ENCODE measurements at places on chromosomes 3 and 15. TPM values are rescaled to one million over a fixed set of nuclear protein-coding genes. Genes with fewer than 3 reads are reported as not detected.
A peak's percentile ranks its signal among the peaks of the same experiment; 100 is the strongest.

- H3K4me1 ChIP-seq, result no peaks in the 10 kb centered on the region
- H3K27me3 ChIP-seq, result no peaks in the 10 kb centered on the region
- peaks cover 6% of the 10 kb centered on the region for H3K36me3 ChIP-seq
- DNase-seq, result no peak
- H3K4me3 ChIP-seq, result no peak overlapping the region
These were observed 7.9 kb downstream of the CCDC71 start for GRCh38 chr3:49158103-49158709.

DNA sequence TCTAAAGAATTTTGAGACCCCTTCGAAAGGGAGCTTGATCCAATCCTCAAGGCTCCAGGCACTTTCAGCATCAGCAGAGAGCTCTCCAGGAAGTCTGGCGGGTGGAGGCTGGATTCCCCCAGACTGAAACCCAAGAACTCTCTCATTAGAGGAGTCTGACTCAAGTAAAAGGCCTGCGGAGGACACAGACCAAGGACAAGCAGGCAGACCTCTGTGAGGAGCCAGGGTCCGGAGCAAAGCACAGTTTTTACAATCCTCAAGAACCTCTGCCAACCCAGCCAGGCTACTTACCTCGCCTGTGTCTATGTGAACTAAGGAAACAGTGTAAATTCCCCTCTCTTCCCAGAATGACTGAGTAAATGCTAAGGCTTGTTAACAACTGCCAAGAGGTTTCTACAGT is 86.2 kb downstream of the FBN1 start:
- H3K4me3 ChIP-seq, result peak overlapping the region; percentile 16
- H3K27ac ChIP-seq, result peak overlapping the region; percentile 67
- H3K36me3 ChIP-seq, result no peaks in the 10 kb centered on the region
- peaks cover 39% of the 10 kb centered on the region for H3K4me1 ChIP-seq

DNA sequence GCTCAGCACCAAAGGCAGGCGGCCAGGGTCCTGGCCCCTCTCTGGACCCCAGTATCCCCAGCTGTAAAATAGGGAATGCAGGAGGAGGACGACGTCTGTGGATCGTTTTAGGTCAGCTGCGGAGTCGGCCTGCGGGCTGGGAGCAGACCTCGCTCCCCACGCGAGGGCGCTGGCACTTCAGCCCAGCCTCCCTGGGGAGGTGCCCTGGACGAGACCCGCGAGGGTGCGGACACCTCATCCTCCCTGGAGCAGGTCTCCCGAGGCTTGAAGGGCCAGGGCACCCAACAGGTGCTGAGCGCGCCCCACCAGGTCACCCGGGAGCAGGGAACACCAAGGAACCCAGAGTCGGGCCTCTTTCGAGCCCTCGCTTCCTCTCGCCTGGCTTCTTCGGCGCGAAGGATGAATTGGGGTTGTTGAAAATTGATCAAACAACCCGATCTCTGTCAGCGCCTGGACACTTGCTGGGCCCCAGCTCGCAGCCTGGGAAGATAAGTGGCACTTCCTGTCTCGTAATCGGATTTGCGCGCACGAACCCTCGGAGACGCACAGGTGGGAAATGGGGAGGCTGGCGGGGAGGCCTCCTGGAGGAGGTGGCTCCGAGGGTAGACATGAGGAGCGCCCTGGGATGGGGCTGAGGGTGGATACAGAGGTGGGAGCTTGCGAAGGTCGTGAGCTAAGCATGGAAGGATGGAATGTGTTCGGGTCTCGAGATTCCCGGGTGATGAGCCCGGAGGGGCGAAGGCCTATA is 588 bp upstream of the VIPR1 start:
- H3K27ac ChIP-seq, result no peak overlapping the region
- H3K4me1 ChIP-seq, result peaks cover 16% of the 10 kb centered on the region
- no peaks in the 10 kb centered on the region for H3K27me3 ChIP-seq
- DNase-seq, result no peak
- H3K36me3 ChIP-seq, result no peaks in the 10 kb centered on the region
- peak overlapping the region; percentile 68 for H3K4me3 ChIP-seq

DNA sequence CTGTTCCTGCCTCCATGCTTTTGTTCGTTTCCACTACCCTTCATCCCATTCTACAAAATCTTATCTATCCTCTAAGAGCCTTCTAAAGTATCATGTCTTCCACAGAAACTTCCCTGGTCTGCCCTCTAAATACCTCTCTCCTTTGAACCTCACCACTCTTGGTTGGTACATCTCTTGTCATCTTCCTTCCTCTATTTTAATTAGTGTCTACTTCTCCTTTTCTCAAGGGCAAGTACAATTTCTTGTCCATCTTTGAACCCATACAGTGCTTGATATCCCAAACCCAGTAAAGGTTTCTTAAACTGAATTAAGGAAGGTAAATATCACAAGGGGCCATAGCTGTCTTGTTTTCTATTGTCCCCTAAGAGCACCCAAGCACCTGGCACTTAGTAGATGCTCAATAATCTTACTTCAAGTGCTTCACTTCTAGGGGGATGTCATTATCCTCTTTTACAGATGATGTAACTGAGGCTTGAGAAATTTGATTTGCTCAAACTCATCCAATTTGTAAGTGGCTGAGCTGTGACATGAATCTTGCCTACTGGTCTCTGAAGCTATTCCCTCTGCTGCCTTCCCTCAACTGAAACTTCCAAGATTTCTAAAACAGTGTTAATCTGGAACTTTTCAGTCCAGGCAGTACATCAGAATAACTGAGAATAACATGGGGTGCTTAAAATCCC is 2.6 kb upstream of the DAPK2 start:
- peaks cover 12% of the 10 kb centered on the region for H3K4me1 ChIP-seq
- no peak overlapping the region for H3K27ac ChIP-seq
- DNase-seq, result no peak
- no peak overlapping the region for H3K4me3 ChIP-seq
- no peaks in the 10 kb centered on the region for H3K27me3 ChIP-seq

DNA sequence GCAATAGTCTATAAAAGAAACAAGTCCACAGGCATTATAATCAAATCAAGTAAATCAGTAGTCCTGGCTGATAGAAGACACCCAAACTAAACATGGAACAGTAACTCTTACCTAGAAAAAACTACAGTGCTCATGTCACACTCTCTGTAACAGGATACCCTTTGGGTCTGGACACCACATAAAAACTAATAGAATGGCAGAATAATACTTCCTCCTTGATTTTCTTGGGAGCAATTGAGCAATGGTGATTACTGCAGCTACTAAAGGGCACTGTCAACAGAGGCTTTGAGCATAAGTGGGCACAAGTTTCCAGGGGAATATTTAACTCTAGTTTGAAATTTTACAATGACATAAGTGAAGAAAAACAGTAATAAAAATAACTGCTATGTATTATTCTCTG is 59.5 kb downstream of the GLB1 start:
- H3K4me1 ChIP-seq, result no peaks in the 10 kb centered on the region
- H3K27ac ChIP-seq, result no peak overlapping the region
- H3K27me3 ChIP-seq, result no peaks in the 10 kb centered on the region
- H3K4me3 ChIP-seq, result no peak overlapping the region

DNA sequence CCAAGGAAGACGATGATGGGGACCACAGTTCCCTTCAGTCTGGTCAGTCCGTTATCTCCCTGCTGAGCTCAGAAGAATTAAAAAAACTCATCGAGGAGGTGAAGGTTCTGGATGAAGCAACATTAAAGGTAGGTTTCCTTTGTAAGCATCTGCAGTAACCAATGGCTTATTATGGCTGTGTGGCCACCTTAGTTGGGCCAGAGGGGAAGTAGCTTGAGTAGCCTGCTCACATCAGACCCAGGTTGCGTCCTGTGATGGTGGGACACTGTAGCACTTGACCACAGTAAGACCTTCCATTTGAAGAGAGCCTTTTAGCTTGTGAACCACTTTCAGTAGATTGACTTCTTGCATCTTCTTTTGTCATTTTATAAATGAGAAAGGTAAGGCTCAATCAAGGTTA is 22.6 kb downstream of the STARD5 start:
- no peak for DNase-seq
- no peaks in the 10 kb centered on the region for H3K36me3 ChIP-seq
- H3K27me3 ChIP-seq, result no peaks in the 10 kb centered on the region

GRCh38 chr15:71748293-71748718 is 62.0 kb upstream of the NR2E3 start:
- no peak overlapping the region for H3K27ac ChIP-seq
- peaks cover 22% of the 10 kb centered on the region for H3K4me1 ChIP-seq
- no peak overlapping the region for H3K4me3 ChIP-seq
- peaks cover 3% of the 10 kb centered on the region for H3K36me3 ChIP-seq
- no peaks in the 10 kb centered on the region for H3K27me3 ChIP-seq
- no peak for DNase-seq

DNA sequence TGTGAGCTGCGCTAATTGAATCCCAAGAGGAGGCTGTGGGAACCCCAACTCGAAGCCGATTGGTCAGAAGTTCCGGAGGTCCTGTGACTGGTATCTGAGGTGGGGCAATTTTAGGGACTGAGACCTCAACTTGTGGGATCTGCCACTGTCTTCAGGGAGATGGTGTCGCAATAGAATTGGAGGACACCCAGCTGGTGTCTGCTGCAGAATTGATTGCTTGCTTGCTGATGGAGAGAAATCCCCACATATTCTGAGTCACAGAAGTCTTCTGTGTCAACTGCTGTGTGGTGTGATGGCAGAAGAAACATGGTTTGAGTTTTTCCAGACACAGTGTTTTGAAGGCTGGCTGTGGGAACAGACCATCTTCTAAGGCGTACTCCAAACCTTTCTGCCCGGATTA is 99.7 kb upstream of the PLXNA1 start:
- H3K4me3 ChIP-seq, result no peak overlapping the region
- H3K27me3 ChIP-seq, result no peaks in the 10 kb centered on the region
- no peaks in the 10 kb centered on the region for H3K4me1 ChIP-seq
- H3K36me3 ChIP-seq, result no peaks in the 10 kb centered on the region

DNA sequence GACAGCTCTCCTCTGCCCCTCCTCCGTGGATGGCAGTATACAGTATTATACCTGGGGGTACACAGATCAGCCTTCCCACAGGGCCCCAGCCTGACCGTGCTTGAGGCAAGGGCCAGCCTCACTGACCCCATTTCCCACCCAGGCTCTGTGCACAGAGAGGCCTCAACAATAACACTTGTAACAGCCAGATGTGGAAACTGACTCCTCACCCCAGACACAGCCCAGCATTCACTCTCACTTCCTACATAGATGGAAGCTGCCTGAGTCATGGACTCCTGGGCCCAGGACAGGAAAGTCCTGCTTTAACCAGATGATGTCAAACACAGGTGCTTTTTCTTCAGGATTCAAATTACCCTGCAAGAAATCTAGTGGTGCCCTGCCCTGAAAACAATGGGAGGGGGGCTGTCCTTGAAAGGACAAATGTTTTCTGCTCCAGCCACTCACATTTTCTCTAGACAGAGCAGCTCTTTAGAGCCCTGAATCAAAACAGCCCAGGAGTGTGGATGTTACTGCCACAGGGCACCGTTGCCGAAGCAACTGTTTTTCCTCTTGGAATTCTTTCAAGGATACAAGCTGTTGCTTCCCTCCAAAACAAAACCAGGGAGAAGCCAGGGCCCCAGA is 16.4 kb downstream of the CCDC12 start:
- H3K4me3 ChIP-seq, result peak overlapping the region; percentile 33
- H3K27ac ChIP-seq, result peak overlapping the region; percentile 26
- no peaks in the 10 kb centered on the region for H3K36me3 ChIP-seq
- H3K4me1 ChIP-seq, result peaks cover 37% of the 10 kb centered on the region

GRCh38 chr3:4409415-4409814 is 57.7 kb downstream of the SUMF1 start:
- H3K4me1 ChIP-seq, result peaks cover 7% of the 10 kb centered on the region
- H3K36me3 ChIP-seq, result no peaks in the 10 kb centered on the region
- DNase-seq, result no peak
- no peak overlapping the region for H3K4me3 ChIP-seq
- no peaks in the 10 kb centered on the region for H3K27me3 ChIP-seq
- peak overlapping the region; percentile 24 for H3K27ac ChIP-seq

- peaks cover 46% of the 10 kb centered on the region for H3K4me1 ChIP-seq
- no peak for DNase-seq
- H3K27ac ChIP-seq, result no peak overlapping the region
- H3K36me3 ChIP-seq, result no peaks in the 10 kb centered on the region
These were observed 12.5 kb downstream of the GSK3B start for GRCh38 chr3:120081719-120082118.

- no peaks in the 10 kb centered on the region for H3K36me3 ChIP-seq
- no peak overlapping the region for H3K27ac ChIP-seq
- DNase-seq, result no peak
- H3K27me3 ChIP-seq, result no peaks in the 10 kb centered on the region
- no peaks in the 10 kb centered on the region for H3K4me1 ChIP-seq
These were observed 33.0 kb upstream of the CA12 start for GRCh38 chr15:63414474-63415120.

GRCh38 chr3:16596352-16597032 is 8.7 kb downstream of the DAZL start:
- H3K4me3 ChIP-seq, result no peak overlapping the region
- no peaks in the 10 kb centered on the region for H3K36me3 ChIP-seq
- no peak overlapping the region for H3K27ac ChIP-seq
- H3K27me3 ChIP-seq, result no peaks in the 10 kb centered on the region

- no peak for DNase-seq
- no peaks in the 10 kb centered on the region for H3K27me3 ChIP-seq
These were observed 37.1 kb downstream of the PHC3 start for GRCh38 chr3:170144437-170144843.

DNA sequence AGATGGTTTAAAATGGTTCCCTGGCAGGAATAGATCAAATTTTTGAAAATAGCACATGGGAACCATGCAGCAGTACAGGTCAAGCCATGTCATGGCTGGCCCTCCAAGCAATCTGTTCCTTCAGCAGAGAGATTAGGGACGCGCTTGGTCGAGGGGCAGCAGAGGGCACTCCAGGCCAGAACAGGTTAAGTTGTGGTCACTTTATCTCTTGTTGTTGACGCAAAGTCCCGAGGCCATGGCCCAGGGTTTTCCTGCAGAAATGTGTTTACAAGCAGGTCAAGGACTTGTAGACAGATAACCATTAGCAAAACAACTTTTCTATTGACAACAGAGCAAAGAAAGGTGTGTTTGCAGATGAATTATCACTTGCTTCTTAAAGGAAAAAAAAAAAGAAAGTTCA is 570.0 kb upstream of the NR2F2 start:
- H3K4me3 ChIP-seq, result no peak overlapping the region
- H3K27me3 ChIP-seq, result no peaks in the 10 kb centered on the region
- DNase-seq, result no peak
- no peaks in the 10 kb centered on the region for H3K36me3 ChIP-seq
- peaks cover 12% of the 10 kb centered on the region for H3K4me1 ChIP-seq

GRCh38 chr3:59388555-59389270 is 338.9 kb upstream of the CFAP20DC start:
- H3K27ac ChIP-seq, result no peak overlapping the region
- no peaks in the 10 kb centered on the region for H3K4me1 ChIP-seq
- DNase-seq, result no peak
- H3K27me3 ChIP-seq, result no peaks in the 10 kb centered on the region
- H3K4me3 ChIP-seq, result no peak overlapping the region

DNA sequence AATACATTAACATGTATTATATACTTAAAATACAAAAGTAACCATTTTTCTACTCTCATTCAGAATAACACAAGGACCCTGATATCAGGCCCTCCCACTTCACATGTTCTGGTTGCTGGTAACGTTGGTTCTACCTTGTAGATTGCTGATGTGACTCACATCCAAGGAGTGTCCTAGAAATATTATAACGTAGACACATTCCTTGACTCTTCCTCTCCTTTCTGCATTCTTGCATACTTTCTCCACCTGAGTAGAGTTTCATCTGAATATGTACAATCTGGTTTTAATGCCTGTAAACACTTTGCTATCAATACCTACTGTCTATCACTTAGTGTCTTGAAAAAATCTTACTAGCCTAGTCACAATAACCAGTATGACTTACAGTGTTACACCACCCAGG is 35.0 kb upstream of the NEDD4 start:
- H3K27ac ChIP-seq, result no peak overlapping the region
- DNase-seq, result no peak
- no peaks in the 10 kb centered on the region for H3K4me1 ChIP-seq

Gene FURIN
- 78.4 TPM for total RNA-seq

Gene ADGRG7
- total RNA-seq, result not detected

Gene RETNLB
- total RNA-seq, result not detected

Gene TMEM108
- 0.28 TPM for total RNA-seq

Gene SEMA5B
- total RNA-seq, result 3.2 TPM

Gene LSMEM2
- total RNA-seq, result not detected

Gene MYD88
- total RNA-seq, result 27.8 TPM

Gene LRRIQ4
- not detected for total RNA-seq

Measured in thoracic aorta (tissue), 2 donors.